ENCODE measurements at places on chromosomes 12 and 14.

GRCh38 chr12:3091382-3092241 is 14.4 kb downstream of the TSPAN9 start:
- DNase-seq, result no peak

GRCh38 chr12:57166971-57167371 is 19.6 kb upstream of the LRP1-AS start:
- no peak for DNase-seq

DNA sequence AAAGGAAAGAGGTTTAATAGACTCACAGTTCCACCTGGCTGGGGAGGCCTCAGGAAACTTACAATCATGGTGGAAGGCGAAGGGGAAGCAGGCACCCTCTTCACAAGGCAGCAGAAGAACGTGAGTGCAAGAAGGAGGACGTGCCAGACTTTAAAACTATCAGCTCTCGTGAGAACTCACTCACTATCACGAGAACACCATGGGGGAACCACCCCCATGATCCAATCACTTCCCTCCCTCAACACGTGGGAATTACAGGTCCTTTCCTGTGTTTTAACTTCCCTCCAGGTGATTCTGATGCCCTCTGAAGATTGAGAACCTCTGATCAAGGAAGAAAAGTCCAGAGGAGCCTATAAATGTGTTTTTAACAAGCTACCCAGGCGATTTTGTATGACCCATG is 358.7 kb downstream of the MED13L start:
- no peak for DNase-seq

GRCh38 chr14:101480747-101481530 is 80.4 kb upstream of the DIO3 start:
- DNase-seq, result no peak

DNA sequence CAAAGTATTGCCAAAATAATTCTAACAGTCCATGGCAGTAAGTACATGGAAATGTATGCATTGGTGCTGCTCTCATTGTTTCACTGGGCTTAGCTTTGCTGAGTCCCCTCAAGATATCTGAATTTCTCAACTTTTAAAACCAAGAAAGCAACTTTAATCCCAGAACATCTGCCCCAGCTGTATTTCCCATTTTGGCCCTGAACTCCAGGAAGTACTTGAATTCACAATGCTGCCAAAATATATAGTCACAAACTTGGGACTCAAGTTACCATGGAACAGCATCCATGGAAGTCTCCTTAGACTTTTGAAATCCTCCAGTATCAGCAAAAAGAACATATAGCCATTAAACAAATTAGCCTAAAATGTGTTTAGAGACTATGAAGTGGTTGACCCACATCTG is 78.5 kb upstream of the FLRT2 start:
- DNase-seq, result no peak

DNA sequence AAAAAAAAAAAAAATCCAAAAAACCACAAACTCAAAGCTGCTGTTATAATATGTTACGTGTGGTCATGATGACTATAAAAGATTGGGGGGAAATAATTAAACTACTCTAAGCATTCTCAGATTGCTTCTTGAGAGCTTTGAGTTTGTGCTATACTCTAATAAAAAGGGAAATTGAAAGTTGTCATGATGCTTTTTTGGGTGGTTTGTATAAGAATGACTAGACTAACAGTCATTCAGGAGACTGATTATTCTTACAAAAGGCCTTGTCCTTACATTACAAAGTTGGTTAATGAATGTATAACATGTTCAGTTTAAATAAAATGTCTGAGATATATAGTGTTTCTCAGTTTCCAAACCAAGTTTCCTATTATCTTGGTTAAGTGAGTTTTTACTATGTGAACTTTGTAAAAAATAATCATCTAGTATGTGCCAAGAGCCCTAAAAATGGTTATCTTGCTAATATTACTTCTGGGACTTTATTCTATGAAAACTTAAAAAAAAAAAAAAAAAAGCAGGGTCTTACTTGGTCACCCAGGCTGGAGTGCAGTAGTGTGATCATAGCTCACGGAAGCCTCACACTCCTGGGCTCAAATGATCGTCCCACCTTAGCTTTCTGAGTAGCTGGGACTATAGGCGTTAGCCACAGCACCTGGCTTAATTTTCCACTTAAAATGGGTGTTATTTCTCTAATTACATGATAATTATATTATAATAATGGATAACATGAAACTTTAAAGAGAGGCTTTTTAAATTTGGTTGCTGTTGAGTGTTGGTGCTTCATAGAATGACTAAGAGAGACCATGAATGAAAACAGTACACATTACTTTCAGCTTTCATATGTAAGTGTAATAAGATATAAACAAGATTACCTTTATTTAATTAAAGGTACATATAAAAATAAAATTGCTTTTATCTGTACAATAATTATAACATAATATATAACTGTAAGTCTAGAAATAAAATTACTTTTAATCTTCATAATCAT is 459.6 kb upstream of the RGS6 start:
- no peak for DNase-seq

DNA sequence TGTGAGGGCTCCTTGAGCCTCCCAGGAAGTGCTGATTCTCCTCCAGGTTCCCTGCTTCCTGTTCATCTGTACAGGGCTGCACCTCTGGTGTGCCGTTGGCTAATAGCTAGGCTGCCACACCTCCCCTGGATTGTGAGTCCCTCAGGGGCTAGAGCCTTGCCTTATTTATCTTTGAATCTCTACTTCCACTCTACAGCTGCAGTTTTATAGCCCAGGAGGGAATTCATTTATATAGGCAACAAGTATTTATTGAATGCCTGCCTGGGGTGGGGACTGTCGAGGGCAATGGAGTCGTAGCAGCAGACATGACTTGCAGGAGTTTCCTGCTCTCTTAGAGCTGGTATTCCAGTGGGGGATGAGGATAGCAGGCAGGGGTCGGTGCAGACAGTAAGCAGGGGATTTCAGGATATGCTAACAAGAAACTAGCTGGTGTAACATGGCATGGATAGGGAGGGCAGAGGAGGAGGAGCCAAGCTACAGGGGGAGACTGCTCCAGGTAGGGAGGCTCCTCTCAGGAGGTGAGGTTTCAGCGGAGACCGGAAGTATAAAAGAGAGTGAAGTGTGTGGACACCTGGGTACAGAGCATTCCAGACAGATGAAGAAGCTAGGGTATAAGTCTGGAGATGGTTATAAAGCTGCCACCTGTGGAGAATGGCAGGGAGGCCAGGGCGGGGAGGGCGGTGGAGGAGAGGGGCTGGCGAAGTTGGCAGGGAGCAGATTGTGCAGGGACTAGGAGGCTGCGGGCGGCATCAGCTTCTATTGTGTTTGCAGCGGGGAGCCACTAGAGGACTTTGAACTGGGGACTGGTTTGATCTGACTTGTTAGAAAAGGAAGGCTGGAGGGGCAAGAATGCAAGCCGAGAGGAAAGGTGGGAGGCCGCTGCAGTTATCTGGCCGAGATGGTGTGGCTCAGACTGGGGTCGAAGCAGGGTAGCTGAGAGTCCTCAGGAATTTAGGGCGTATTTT is 17.2 kb downstream of the USP30 start:
- peak; percentile 37 for DNase-seq
